Activated CD4-positive, alpha-beta T cell treated with anti-CD3 and anti-CD28 coated beads, Interleukin-2, amount 50 U/mL, for 4 hours (primary cell): ENCODE measurements at places on chromosomes 3 and 15.

DNA sequence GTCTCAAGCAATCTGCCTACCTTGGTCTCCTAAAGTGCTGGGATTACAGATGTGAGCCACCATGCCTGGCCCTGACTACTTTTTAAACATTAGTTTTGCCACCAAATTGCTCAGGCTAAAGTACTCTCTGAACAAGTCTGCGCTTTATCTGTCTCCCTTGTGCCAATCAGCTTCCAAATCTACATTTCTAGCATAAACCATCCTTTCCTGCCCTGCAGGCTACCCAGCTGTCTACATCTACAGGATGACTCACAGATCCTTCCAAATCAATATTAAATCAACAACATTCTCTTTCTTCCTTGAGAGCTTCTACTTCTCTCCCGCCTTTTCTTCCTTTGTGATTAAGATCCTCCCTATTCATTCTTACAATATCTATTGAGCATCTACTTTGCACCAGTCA is 16.0 kb upstream of the ATOSA start:
- no peak for DNase-seq

DNA sequence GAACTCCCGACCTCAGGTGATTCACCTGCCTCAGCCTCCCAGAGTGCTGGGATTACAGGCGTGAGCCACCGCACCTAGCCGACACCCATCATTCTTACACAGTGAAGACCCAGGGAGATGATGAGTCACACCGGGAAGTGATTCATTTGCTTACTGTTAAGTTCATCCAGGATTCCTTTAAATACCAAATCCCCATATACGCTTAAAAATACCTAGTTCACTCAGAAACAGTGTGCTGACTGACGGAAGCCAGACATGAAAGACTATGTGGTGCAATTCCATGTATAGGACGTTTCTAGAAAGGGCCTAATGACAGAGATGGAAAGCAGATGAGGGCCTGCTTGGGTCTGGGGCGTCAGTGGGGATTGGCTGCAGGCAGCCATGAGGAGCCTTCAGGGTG is 75.2 kb downstream of the APBA2 start:
- no peak for DNase-seq

GRCh38 chr15:90035095-90035839 is 34.1 kb downstream of the ZNF710 start:
- no peak for DNase-seq

GRCh38 chr3:129282727-129283327 is 4.2 kb downstream of the HMCES start:
- DNase-seq, result no peak

- DNase-seq, result no peak
These were observed 23.8 kb downstream of the LRRFIP2 start for GRCh38 chr3:37150621-37151020.

- no peak for DNase-seq
These were observed 55.9 kb upstream of the NR2C2 start for GRCh38 chr3:14891135-14892132.
